ENCODE measurements at places on chromosomes 12 and 14.

DNA sequence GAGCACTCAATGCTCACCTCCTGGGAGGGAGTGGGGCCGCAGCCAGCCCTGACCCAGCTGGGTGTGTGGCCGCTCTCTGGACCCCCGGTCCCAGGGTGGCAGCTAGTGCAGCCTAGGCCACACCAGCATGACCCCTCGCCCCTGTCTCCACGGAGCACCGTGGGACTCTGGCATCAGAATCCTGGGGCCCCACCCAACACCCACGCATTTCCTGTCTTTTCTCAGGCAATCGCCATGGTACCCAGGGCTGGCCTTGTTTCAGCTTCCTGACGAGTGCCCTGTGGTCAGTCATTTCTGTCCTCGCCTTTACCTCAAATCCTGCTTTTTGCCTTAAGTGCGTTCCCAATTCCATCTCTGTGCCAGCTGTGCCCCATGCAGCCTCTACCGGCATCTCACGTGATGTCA, 15.9 kb downstream of the PACS2 start:
- no peak for DNase-seq

GRCh38 chr12:116319898-116320621, 42.6 kb upstream of the MED13L start:
- no peak for DNase-seq

GRCh38 chr12:79083181-79083580, 218.6 kb downstream of the SYT1 start:
- DNase-seq: no peak

- DNase-seq: no peak
These were observed 167.5 kb upstream of the SRRM4 start for GRCh38 chr12:118813778-118814357.

DNA sequence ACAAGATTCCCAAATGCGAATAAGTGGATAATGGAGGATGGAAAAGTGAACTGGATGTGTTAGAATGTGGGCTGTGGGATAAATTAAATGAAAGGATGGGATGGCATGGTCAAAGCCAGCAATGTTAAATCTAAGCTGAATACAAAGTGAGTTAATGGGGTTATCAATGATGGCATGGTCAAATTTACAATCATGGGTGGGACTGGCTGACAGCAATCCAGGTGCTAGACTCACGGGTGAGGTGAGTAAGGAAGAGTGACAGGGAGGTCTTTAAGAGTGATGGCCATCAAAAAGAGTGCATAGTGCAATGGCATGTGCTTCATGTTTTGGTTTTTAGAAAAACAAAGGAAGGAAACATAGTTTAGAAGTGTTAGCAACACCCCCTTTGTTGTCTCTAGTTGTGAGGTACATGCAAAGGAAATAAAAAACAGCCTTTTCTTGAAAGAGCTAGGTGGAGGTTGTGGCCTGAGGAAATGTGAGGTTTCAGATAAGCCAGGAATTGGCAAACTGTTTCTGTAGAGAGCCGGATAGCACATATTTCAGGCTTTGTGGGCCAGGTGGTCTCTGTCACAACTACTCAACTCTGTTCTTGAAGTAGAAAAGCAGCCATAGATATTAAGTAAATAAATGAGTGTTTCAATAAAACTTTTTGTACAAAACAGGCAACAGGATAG, 328.7 kb downstream of the RPL10L start:
- no peak for DNase-seq

DNA sequence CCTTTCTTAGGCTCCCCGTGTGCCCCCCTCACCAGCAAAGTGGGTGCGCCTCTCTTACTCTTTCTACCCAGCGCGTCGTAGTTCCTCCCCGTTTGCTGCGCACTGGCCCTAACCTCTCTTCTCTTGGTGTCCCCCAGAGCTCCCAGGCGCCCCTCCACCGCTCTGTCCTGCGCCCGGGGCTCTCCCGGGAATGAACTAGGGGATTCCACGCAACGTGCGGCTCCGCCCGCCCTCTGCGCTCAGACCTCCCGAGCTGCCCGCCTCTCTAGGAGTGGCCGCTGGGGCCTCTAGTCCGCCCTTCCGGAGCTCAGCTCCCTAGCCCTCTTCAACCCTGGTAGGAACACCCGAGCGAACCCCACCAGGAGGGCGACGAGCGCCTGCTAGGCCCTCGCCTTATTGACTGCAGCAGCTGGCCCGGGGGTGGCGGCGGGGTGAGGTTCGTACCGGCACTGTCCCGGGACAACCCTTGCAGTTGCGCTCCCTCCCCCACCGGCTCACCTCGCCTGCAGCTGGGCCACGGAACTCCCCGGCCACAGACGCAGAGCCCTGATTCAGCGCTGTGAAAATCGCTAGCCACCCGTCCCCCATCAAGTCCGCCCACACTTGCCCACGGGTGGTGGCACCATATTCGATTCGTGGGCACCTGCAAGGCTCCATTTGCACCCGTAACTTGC, 1.3 kb downstream of the TMEM233 start:
- no peak for DNase-seq

DNA sequence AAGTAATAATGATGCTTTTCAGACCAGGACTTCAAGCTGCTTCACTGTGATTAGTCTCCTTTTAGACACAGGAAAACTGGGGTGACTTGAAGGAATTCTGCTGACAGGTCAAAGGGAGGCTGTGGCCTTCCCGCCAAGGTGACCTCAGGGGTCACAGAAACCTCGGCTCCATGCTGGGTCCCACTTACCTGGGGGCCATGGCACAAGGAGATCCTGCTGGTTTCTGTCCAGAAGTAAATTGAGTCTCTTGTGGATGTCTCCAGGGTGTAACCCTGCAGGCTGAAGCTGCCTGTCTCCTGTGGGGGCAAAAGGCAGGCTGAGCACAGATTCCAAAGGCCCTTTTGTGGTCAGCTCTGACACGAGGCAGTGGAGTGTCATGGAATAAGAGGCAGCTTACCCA, 138.7 kb upstream of the MED13L start:
- no peak for DNase-seq

DNA sequence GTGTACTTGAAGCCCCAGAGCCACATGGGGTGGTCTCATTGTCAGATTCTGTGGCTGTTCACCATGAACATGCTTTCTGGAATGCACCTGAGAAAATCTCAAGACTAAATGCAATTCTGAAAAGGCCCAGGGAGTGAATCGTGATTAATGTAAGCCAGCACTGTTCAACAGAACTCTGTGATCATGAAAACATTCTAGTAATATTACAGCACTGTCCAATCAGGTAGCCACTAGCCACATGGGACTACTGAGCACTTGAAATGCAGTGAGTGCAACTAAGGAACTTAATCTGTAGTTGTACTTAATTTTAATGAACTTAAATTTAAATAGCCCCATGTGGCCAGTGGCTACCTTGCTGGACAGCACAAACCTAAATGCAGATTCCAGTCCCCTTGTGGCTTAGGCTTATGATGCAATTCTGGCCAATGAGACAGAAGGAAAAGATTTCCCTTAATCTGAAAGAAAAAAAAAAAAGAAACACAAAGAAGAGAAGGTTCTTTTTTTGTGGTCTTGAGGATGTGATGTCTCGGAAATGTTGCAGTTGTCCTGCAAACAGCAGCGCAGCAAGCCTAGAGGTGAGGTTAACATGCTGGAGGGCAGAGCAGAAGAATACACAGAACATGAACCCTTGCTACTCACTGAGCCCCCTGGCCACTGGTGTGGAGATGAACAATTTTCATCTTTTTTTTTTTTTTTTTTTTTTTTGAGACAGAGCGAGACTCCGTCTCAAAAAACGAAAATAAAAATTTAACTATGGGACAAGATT, 48.2 kb downstream of the SPPL3 start:
- DNase-seq: no peak

GRCh38 chr12:101773650-101774162, 34.4 kb upstream of the SYCP3 start:
- DNase-seq: peak; percentile 17

DNA sequence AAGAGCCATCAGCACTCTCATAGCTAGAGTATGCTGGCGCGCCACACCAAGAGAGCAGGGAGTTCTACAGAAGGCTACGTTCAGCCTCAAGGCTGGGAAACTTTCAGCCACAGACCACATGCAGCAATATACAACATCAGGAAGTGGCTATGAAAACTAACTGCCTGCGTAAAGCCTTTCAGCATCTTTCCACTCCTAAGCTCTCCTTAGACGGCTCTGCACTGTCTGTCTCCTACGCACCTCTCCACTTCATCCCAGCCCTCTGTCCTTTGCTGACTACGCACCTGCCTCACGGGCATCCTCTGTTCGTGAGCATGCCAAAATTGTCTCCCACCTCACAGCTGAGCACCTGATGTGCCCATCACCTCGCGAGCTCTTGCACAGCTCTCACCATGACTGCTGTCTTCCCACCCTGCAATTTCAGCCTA, 9.7 kb downstream of the MPHOSPH9 start:
- peak; percentile 35 for DNase-seq

DNA sequence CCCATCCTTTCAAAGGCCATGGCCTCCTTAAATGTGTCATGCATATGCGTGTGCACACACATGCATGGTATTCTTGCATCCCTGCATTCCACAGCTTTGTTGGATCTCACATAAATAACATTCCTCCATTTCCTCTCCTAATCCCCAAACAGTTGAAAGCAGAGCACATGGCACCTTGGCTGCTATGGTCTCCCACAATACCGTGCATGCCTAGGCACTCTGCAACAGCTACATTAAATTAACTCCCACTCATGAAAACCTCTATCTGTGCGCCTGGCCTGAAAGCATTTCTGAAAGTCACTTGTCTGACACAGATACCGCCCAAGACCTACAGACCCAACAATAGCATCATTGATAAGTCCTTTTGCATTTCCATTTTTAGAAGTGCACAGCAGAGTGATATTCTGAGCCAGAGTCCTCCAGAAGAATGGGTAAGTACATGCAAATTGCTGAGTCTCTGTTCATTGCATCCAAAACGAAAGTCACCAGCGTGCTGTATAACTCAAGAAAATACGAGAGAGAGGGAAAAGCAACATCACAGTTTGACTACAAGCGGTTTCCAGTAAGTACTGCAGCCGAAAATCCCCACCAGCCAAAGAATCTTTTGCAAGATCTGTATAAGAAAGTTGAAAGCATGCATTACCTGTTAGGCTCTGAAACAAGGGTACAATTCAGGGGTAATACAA, 436 bp downstream of the ASB2 start:
- DNase-seq: no peak

- DNase-seq: no peak
These were observed 171.4 kb downstream of the PHETA1 start for GRCh38 chr12:111197376-111197944.

DNA sequence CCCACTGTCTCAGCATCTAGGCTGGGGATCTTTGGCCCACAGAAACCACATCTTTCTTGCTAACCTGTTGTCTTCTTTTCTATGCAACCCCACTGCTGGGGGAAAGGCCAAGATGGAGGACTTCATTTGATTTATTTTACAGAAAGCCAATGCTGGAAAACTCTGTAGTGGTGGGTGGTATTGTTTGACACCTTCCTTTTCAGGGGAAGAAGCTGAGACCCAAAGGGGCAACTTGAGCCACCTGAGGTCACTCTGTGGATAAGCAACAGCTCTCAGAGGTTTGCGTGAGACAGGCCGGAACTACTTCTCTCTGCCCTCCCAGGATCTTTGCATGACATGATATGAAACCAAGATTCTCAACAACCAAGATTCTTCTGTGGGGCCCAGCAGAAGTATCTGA, 645.2 kb downstream of the VRK1 start:
- DNase-seq: no peak

- DNase-seq: no peak
These were observed 17.6 kb downstream of the PNP start for GRCh38 chr14:20486684-20487395.

GRCh38 chr12:95615749-95616148, 64.5 kb upstream of the USP44 start:
- DNase-seq: no peak

GRCh38 chr14:101223561-101224162, 320.1 kb upstream of the RTL1 start:
- DNase-seq: no peak

GRCh38 chr12:31804185-31804504, 75.3 kb upstream of the AMN1 start:
- DNase-seq: no peak

DNA sequence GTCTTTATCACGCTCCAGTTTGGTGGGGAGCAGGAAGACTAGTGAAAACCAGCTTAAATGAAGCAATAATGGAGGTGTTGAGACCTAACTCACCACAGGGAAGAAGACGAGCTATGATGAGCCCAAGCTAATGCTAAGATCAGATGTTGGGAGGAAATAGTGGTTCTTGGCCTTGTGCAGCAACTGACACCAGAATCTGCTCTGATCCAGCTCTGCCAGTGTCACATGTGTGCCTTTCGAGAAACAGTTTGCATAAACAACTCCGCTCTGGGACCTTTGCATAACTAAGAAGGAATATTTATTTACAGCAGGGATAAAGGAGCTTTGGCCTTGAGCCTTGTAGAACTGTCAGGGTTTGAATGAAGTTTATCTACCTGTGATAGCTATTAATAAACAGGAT, 369.4 kb upstream of the CCDC196 start:
- DNase-seq: no peak

- DNase-seq: no peak
These were observed 185.8 kb upstream of the TMPO start for GRCh38 chr12:98329589-98329988.

DNA sequence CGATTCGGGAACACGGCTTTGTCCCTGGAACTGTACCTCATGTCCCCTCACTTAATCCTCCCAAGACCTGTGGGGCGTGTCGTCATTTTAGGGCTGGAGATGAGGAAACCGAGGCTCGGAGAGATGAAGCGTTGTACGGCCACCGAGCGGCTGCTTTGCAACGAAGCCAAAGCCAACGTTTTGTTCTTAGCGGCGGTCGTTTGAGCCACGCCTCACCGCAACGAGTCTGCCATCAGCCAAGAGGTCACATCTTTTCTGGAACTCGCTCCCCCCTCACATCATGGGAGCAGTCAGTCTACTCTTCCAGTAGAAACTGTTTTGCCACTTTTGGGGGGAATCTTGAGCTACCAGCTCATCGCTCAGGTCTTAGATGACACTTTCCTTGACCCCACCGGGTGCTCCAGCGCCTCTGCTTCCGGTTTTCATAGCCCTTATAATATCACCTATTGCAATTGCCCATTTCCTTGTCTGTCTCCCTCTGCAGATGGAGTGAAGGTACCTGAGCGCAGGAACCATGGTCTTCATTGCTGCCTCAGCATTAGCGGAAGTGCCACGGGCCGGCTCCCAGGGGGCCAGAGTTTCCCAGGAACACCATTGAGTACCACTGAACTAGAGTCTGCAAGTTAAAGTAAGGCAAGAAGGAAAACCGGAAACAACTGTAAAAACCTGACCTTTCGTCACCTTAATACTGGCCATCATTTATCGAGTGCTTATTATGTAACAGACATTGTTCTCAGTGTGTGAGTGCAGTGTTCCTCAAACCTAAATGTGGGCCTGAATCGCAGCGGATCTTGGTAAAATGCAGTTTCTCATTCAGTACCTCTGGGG, 19.6 kb downstream of the NINJ2 start:
- no peak for DNase-seq

- no peak for DNase-seq
These were observed 5.9 kb downstream of the LAG3 start for GRCh38 chr12:6778217-6778573.

GRCh38 chr14:21521501-21521900, 4.6 kb downstream of the SALL2 start:
- no peak for DNase-seq

- no peak for DNase-seq
These were observed 39.4 kb downstream of the MAP1LC3B2 start for GRCh38 chr12:116598311-116599284.
